ENCODE measurements at places on chromosomes 1 and 21. TPM values are rescaled to one million over a fixed set of nuclear protein-coding genes. Genes with fewer than 3 reads are reported as not detected.

- no peak for DNase-seq
- H3K27ac ChIP-seq = no peak overlapping the region
- peaks cover 9% of the 10 kb centered on the region for H3K4me1 ChIP-seq
These were observed 4.9 kb downstream of the PTPN7 start for GRCh38 chr1:202155478-202156021.

DNA sequence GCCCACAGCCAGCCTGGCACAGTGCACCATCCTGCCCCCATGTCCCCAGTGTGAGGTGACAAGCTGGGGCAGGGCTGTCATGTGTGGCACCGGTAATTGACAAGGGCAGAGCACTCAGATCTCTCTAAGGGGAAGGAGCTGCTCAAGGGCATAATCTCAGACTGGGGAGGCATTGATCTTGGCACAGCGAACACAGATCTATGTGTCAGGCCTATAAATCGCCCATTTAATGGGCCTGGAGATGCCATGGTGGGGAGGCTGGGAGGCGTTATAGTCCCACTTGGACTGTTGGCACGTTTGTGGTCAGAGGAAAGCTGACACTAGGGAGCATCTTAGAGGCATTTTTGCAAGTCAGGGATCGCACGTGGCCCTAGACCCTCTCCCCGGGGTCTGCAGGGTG, 594.1 kb downstream of the PTPRU start:
- no peaks in the 10 kb centered on the region for H3K36me3 ChIP-seq
- H3K4me3 ChIP-seq = no peak overlapping the region
- no peak for DNase-seq
- H3K27ac ChIP-seq = no peak overlapping the region

- H3K4me3 ChIP-seq = no peak overlapping the region
- no peaks in the 10 kb centered on the region for H3K4me1 ChIP-seq
- no peak for DNase-seq
- no peak overlapping the region for H3K27ac ChIP-seq
- no peaks in the 10 kb centered on the region for H3K27me3 ChIP-seq
These were observed 59.3 kb upstream of the NTPCR start for GRCh38 chr1:232891071-232891470.

DNA sequence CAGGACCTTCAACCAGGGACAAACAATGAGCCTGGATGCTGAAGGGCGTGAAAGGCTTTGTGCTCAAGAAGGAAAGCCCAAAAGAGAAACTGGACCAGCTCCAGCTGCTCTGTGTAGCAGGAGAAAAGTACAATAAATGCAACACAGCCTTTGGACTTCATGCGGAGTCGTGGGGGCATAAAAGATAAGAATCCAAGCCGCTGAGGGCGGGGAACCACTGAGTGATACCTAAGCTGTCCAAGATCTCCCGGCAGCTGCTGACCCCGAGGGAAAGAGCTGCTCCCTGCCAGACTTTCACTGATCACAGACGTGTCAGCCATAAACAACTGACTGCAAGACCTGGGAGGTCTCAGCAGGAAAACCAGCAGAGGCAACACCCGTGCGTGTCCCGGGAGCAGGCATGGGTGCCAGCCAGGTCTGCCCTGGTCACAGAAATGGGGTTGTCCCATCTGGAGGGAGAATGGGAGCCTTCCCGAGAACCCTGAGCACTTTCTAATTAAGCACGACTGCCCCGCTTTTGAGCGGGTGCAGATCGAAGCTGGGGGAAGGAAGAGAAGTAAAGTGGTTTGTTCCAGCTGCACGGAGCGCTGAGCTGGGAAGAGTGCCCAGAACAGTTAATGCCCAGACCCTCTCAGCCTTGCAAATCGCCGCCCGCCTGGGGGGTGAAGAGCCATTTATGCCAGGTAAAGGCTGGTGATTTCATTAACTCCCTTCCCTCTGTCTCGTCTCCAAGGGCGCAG, 68.3 kb upstream of the TARDBP start:
- H3K27ac ChIP-seq = no peak overlapping the region
- no peak for DNase-seq
- H3K36me3 ChIP-seq = no peaks in the 10 kb centered on the region

GRCh38 chr1:941588-942383, 17.3 kb downstream of the NOC2L start:
- peaks cover 40% of the 10 kb centered on the region for H3K4me1 ChIP-seq
- H3K27ac ChIP-seq = no peak overlapping the region
- peaks cover 29% of the 10 kb centered on the region for H3K27me3 ChIP-seq

DNA sequence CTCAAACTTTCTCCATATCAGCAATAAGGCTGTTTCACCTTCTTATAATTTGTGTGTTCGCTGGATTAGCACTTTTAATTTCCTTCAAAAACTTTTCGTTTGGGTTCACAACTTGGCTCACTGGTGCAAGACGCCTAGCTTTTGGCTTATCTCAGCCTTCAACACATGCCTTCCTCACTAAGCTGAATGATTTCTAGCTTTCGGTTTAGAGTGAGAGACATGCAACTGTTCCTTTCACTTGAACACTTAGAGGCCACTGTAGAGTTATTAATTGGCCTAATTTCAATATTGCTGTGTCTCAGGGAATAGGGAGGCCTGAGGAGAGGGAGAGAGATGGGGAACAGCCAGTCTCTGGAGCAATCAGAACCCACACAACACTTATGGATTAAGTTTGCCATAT, 41.2 kb upstream of the IFNLR1 start:
- H3K27me3 ChIP-seq = no peaks in the 10 kb centered on the region
- H3K36me3 ChIP-seq = no peaks in the 10 kb centered on the region
- no peak for DNase-seq
- no peaks in the 10 kb centered on the region for H3K4me1 ChIP-seq

- peaks cover 7% of the 10 kb centered on the region for H3K4me1 ChIP-seq
- no peak for DNase-seq
- H3K36me3 ChIP-seq = no peaks in the 10 kb centered on the region
- peak overlapping the region; percentile 58 for H3K27ac ChIP-seq
- H3K4me3 ChIP-seq = no peak overlapping the region
These were observed 13.8 kb downstream of the CFAP74 start for GRCh38 chr1:1989789-1990188.

DNA sequence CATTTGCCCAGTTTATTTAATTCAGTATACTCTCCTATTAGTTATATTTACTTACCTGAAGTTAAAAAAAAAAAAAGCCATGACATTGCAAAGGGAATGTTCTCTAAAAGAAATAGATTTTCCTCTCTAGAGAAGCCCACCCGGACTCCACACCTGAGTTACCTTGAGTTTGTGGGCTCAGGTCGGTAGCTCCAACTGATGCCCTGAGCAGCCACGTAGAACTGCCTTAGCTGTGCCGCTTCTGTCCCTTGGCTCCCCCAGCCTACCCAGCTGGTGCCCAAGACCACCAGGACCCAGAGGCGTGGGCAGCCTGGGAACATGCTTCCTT, 250 bp downstream of the F5 start:
- no peak overlapping the region for H3K27ac ChIP-seq
- H3K4me3 ChIP-seq = peak overlapping the region; percentile 47

- no peaks in the 10 kb centered on the region for H3K36me3 ChIP-seq
- H3K4me3 ChIP-seq = no peak overlapping the region
- no peaks in the 10 kb centered on the region for H3K27me3 ChIP-seq
- no peak overlapping the region for H3K27ac ChIP-seq
- H3K4me1 ChIP-seq = no peaks in the 10 kb centered on the region
These were observed 20.7 kb upstream of the KIF1B start for GRCh38 chr1:10189659-10190058.

GRCh38 chr1:23736437-23737134, 6.7 kb upstream of the ELOA start:
- no peaks in the 10 kb centered on the region for H3K4me1 ChIP-seq
- H3K27ac ChIP-seq = no peak overlapping the region
- no peak overlapping the region for H3K4me3 ChIP-seq
- no peaks in the 10 kb centered on the region for H3K36me3 ChIP-seq
- no peak for DNase-seq

GRCh38 chr1:155648207-155649147, 38.5 kb downstream of the MSTO1 start:
- no peaks in the 10 kb centered on the region for H3K27me3 ChIP-seq
- H3K4me3 ChIP-seq = no peak overlapping the region
- no peak overlapping the region for H3K27ac ChIP-seq

- no peak overlapping the region for H3K27ac ChIP-seq
- H3K4me3 ChIP-seq = no peak overlapping the region
- H3K36me3 ChIP-seq = peaks cover 69% of the 10 kb centered on the region
- no peak for DNase-seq
- no peaks in the 10 kb centered on the region for H3K27me3 ChIP-seq
These were observed 17.2 kb downstream of the THEMIS2 start for GRCh38 chr1:27889506-27889905.

The TMEM51 gene
- total RNA-seq = 8.6 TPM

The KCNE2 gene
- not detected for total RNA-seq

The TNNT2 gene
- total RNA-seq = 9,589 TPM

The TLCD4 gene
- 72.4 TPM for total RNA-seq
